T-cell (primary cell): ENCODE measurements at places on chromosomes 12 and 14. TPM values are rescaled to one million over a fixed set of nuclear protein-coding genes. Genes with fewer than 3 reads are reported as not detected.

GRCh38 chr14:102063109-102063807 is 23.6 kb downstream of the HSP90AA1 start:
- peaks cover 10% of the 10 kb centered on the region for H3K27me3 ChIP-seq
- no peak overlapping the region for H3K4me3 ChIP-seq
- H3K27ac ChIP-seq = no peak overlapping the region
- H3K36me3 ChIP-seq = no peaks in the 10 kb centered on the region
- peaks cover 14% of the 10 kb centered on the region for H3K4me1 ChIP-seq

DNA sequence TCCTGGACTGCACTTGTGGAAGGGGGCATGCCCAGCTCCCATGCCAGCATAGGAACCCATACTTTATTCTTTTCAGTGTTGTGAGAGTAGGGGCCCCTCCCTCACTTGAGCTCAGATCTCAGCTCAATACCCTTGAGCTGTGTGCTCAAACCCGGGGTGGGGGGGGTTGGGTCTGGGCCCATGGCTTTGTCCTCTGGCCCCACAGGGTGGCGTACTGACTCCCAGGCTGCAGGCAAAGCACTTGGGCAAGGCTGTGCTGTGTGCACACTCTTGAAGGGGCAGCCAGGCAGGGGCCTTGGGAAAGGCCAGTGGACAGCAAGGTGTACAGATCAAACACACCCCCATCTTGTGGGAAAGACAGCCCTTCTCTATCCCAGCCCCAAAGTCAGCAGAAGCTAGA is 81.8 kb downstream of the WIF1 start:
- no peak overlapping the region for H3K27ac ChIP-seq
- H3K4me1 ChIP-seq = no peaks in the 10 kb centered on the region
- DNase-seq = no peak
- H3K36me3 ChIP-seq = no peaks in the 10 kb centered on the region
- H3K27me3 ChIP-seq = no peaks in the 10 kb centered on the region
- H3K4me3 ChIP-seq = no peak overlapping the region

DNA sequence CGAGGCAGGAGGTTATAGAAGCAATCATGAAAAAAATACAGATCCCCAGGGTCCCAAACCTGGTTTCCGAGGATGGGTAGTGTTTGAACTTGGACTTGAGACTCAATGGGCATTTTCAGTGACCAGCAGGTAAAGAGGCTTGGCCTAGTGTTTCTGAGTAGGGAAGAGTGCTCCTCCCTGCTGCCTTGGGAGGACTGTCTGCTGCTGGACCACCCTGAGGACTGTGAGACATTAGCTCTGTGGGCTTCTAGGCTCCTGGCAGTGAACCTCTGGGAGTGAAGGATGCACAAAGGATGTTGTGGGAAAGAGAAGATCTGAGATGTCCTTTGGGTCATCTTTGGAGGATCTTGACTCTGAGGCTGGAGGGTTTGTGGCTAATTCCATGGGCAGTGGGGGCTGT is 30.5 kb downstream of the ANKRD9 start:
- H3K27ac ChIP-seq = no peak overlapping the region
- H3K4me1 ChIP-seq = no peaks in the 10 kb centered on the region
- DNase-seq = no peak
- no peaks in the 10 kb centered on the region for H3K27me3 ChIP-seq

DNA sequence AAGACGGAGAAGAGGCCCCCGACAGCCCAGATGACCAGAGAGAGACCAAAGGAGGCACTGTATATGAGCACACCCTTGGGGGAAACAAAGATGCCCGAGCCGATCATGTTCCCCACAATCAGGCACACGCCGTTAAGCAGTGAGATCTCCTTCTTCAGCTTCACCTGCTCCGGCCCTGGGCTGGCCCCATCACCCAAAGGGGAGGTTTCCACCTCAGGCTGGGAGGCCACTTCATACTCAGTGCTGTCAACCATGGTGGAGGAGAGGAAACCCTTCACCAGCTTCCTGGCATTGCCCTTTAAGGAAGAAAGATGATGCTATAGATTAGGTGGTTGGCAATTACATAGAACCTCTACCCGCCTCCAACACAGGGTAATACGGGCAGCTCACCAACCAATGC is 2.1 kb downstream of the SLC7A7 start:
- no peaks in the 10 kb centered on the region for H3K36me3 ChIP-seq
- no peak overlapping the region for H3K4me3 ChIP-seq
- H3K27ac ChIP-seq = no peak overlapping the region
- H3K27me3 ChIP-seq = no peaks in the 10 kb centered on the region

- no peak overlapping the region for H3K27ac ChIP-seq
- no peaks in the 10 kb centered on the region for H3K27me3 ChIP-seq
- H3K4me3 ChIP-seq = no peak overlapping the region
- no peak for DNase-seq
Measured at GRCh38 chr12:131831635-131832041, 3.4 kb downstream of the MMP17 start.

GRCh38 chr12:131116468-131117117 is 162.9 kb downstream of the ADGRD1 start:
- H3K4me3 ChIP-seq = no peak overlapping the region
- DNase-seq = no peak
- no peaks in the 10 kb centered on the region for H3K36me3 ChIP-seq
- no peaks in the 10 kb centered on the region for H3K4me1 ChIP-seq
- H3K27me3 ChIP-seq = peaks cover 28% of the 10 kb centered on the region

DNA sequence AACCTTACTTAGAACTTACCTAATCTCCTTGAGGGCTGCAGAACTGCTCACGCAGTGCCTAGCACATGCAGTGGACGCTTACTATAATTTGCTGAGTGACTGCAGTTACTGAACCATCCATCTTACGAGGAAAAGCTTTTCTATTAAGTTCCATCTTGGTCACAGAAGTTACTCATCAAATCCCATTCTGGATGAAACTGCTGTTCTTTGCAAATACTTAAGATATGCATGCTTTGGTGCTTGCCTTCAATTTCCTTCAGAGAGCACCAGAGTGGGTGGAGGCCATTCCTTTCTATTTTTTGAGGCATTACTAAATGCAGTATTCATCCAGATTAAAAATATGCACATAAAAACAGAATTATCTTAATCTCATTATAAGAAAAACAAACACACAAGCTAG is 17.7 kb upstream of the PELI2 start:
- H3K27ac ChIP-seq = no peak overlapping the region
- H3K4me1 ChIP-seq = no peaks in the 10 kb centered on the region
- DNase-seq = no peak

DNA sequence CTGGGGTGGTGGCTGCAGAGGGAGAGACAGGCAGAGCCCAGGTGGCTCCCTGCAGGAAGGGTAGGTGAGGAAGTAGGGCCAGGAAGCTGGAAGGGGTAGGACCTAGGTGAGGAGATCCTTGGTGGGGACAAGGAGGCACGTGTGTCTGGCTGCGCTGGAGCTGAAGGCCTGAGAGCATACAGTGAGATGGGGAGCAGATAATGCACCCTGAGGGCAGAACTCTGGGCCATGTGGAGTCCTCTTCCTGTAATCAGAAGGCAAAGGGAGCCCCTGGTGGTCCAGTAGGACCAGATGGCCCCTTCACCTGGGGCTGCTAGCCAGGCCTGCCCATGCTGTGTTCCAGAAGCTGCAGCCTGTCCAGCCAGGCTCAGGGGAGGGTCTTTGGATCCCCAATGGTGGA is 15.3 kb upstream of the KRT80 start:
- no peak overlapping the region for H3K27ac ChIP-seq
- H3K27me3 ChIP-seq = peaks cover 47% of the 10 kb centered on the region
- H3K4me1 ChIP-seq = no peaks in the 10 kb centered on the region
- no peaks in the 10 kb centered on the region for H3K36me3 ChIP-seq

DNA sequence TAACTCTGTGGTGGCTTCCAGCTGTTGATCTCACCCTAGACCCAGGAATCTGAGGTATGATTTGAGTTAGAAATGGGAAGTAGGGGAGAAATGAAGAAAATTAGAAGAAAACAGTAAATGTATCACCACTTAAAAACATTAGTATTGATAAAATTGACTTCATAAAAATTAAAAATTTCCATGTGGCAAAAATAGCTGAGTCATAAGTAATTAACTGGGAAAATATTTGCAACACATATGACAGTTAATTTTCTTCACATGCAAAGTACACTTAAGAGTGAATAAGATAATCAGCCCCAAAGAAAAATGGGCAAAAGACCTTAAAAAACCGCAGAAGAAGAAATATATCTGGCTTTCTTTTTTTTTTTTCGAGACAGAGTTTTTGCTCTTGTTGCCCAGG is 25.5 kb upstream of the ADIPOR2 start:
- no peak overlapping the region for H3K27ac ChIP-seq
- no peak overlapping the region for H3K4me3 ChIP-seq
- no peaks in the 10 kb centered on the region for H3K36me3 ChIP-seq
- H3K27me3 ChIP-seq = no peaks in the 10 kb centered on the region

- H3K27me3 ChIP-seq = peaks cover 11% of the 10 kb centered on the region
- no peak overlapping the region for H3K4me3 ChIP-seq
- no peak for DNase-seq
- H3K36me3 ChIP-seq = no peaks in the 10 kb centered on the region
Measured at GRCh38 chr12:124207049-124207448, 87.8 kb upstream of the RFLNA start.

GRCh38 chr12:105425254-105426174 is 95.0 kb downstream of the C12orf75 start:
- DNase-seq = no peak
- H3K27me3 ChIP-seq = peaks cover 3% of the 10 kb centered on the region
- H3K4me1 ChIP-seq = no peaks in the 10 kb centered on the region
- H3K27ac ChIP-seq = no peak overlapping the region
- H3K4me3 ChIP-seq = no peak overlapping the region
- H3K36me3 ChIP-seq = no peaks in the 10 kb centered on the region

GRCh38 chr12:58095002-58095401 is 153.6 kb downstream of the ATP23 start:
- H3K36me3 ChIP-seq = no peaks in the 10 kb centered on the region
- DNase-seq = no peak
- H3K27ac ChIP-seq = no peak overlapping the region
- H3K4me3 ChIP-seq = no peak overlapping the region
- peaks cover 14% of the 10 kb centered on the region for H3K27me3 ChIP-seq
- no peaks in the 10 kb centered on the region for H3K4me1 ChIP-seq

GRCh38 chr14:49863487-49864281 is 11.1 kb upstream of the NEMF start:
- H3K4me1 ChIP-seq = peaks cover 44% of the 10 kb centered on the region
- H3K27ac ChIP-seq = peak overlapping the region; percentile 97
- no peaks in the 10 kb centered on the region for H3K27me3 ChIP-seq
- DNase-seq = no peak
- H3K4me3 ChIP-seq = peak overlapping the region; percentile 93
- H3K36me3 ChIP-seq = no peaks in the 10 kb centered on the region

- no peak overlapping the region for H3K4me3 ChIP-seq
- H3K4me1 ChIP-seq = no peaks in the 10 kb centered on the region
- H3K27me3 ChIP-seq = peaks cover 3% of the 10 kb centered on the region
- H3K27ac ChIP-seq = no peak overlapping the region
- H3K36me3 ChIP-seq = no peaks in the 10 kb centered on the region
- DNase-seq = no peak
Measured at GRCh38 chr12:108268397-108268796, 70.7 kb downstream of the CMKLR1 start.

- H3K27me3 ChIP-seq = no peaks in the 10 kb centered on the region
- no peak for DNase-seq
- H3K36me3 ChIP-seq = no peaks in the 10 kb centered on the region
- no peak overlapping the region for H3K27ac ChIP-seq
- no peak overlapping the region for H3K4me3 ChIP-seq
- no peaks in the 10 kb centered on the region for H3K4me1 ChIP-seq
Measured at GRCh38 chr14:36429692-36430091, 90.3 kb downstream of the NKX2-1 start.

- H3K36me3 ChIP-seq = no peaks in the 10 kb centered on the region
- no peaks in the 10 kb centered on the region for H3K4me1 ChIP-seq
- DNase-seq = no peak
- H3K4me3 ChIP-seq = no peak overlapping the region
- no peaks in the 10 kb centered on the region for H3K27me3 ChIP-seq
- H3K27ac ChIP-seq = no peak overlapping the region
Measured at GRCh38 chr12:79300199-79300568, 390.6 kb downstream of the PAWR start.

GRCh38 chr14:95885278-95885677 is 8.6 kb downstream of the TUNAR start:
- no peaks in the 10 kb centered on the region for H3K27me3 ChIP-seq
- no peak overlapping the region for H3K27ac ChIP-seq
- DNase-seq = no peak
- no peaks in the 10 kb centered on the region for H3K36me3 ChIP-seq
- H3K4me3 ChIP-seq = no peak overlapping the region

DNA sequence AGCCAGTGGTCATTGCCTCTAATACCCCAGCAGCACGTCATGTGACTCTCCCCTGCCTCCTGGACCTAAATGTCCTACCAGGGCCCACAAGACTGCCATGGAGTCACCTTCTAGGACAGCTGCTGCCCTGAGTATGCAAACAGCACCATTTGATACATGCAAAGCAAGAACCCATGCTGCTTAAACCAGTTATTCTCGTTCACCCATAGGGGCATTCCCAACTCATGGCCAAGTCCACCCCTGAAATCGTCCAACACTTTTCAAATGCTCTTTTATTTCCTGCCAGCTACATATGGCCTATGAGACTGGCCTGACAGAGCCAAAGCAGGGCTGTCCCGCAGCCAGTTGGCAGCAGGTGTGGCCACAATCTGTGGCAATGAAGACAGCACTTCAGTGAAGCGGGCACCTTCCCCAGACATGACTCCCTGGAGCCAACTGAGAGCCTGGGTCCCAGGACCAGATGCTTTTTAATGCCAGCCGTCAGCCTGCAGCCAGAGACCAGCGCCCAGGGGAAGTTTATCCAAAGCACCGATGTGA is 99.9 kb downstream of the BCAT1 start:
- no peak overlapping the region for H3K27ac ChIP-seq
- H3K4me3 ChIP-seq = no peak overlapping the region
- H3K36me3 ChIP-seq = no peaks in the 10 kb centered on the region

DNA sequence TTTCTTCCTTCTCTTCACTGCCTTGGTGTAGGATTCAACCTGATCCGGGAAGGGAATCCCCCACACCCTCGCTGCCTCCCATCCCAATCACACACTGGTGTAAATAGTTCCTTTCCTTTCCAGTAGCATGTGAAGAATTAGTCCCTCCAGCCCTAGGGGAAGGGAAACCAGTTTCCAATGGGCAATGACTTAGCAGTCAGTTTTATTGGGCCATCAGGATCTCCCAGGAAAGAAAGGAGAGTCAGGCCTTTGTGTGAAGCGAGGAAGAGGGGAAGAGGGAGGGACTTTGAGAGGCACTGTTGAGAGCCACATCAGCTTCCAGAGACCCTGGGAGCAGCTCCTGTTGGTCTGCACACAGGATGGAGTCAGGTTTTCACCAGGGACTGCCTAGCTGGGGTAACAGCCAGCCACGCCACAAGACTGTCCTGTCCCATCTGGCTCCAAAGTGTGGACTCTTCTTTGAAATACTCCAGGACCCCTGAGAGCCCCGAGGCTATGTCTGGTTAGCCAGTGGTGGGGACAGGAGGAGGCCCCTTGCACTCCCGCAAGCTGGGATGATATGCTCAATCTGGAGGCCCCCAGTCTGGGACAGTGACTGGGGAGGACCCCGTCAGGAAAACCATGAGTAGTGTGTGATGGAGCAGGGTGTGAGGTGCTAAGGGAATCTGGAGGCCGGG is 27.9 kb downstream of the MOAP1 start:
- H3K4me3 ChIP-seq = no peak overlapping the region
- H3K27me3 ChIP-seq = no peaks in the 10 kb centered on the region
- H3K4me1 ChIP-seq = no peaks in the 10 kb centered on the region
- no peaks in the 10 kb centered on the region for H3K36me3 ChIP-seq
- H3K27ac ChIP-seq = no peak overlapping the region

GRCh38 chr14:102528431-102529170 is 19.0 kb upstream of the ANKRD9 start:
- H3K27me3 ChIP-seq = no peaks in the 10 kb centered on the region
- H3K36me3 ChIP-seq = no peaks in the 10 kb centered on the region
- H3K4me1 ChIP-seq = peaks cover 11% of the 10 kb centered on the region
- H3K4me3 ChIP-seq = no peak overlapping the region

The TMEM229B gene
- 38.4 TPM for total RNA-seq

The KCNA5 gene
- not detected for total RNA-seq

The FSCB gene
- total RNA-seq = not detected

The GALNT8 gene
- 1.5 TPM for total RNA-seq

The P2RX2 gene
- total RNA-seq = not detected

The GPR68 gene
- 3.0 TPM for total RNA-seq

The HSP90B1 gene
- 310 TPM for total RNA-seq

The PTGER2 gene
- total RNA-seq = 50.0 TPM
